ENCODE measurements at places on chromosomes 2 and 18.

GRCh38 chr2:22355816-22356433 is 1029.1 kb upstream of the KLHL29 start:
- peak; percentile 3 for DNase-seq

GRCh38 chr2:149544692-149545091 is 42.9 kb downstream of the MMADHC start:
- no peak for DNase-seq

DNA sequence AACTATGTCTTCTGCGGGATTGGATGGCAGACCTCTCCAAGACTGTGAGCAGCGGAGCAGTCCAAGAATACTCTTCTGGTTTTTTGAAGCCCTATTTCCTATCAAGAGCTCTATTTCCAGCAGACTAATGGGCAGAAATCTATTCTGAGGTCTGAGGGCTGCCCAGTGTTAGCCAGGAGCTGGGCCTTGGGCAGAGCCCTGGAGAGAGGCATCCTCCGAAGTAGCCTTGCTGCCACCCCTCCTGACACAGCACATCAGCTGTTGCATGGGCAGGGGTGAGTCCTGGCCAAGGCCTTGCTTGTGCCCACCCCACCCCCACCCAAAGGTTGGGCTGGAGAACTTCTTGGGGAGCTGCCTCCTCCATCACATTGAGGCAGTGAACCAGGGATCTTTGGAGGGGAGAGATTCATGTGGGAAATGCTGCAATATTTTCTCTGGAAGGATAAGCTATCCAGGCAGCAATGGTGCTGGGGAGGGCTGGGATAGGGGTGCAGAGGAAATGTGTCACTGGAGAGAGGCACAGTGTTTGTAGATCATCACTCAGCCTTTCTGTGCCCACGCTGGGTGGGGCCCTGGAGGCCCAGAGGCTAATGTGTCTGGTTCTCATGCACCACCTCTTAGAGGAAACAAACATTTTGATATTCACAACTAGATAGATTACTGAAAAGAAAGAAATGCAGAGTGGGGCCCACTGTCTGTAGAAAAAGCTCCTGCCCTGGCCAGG is 104.7 kb downstream of the VSNL1 start:
- DNase-seq: peak; percentile 43

DNA sequence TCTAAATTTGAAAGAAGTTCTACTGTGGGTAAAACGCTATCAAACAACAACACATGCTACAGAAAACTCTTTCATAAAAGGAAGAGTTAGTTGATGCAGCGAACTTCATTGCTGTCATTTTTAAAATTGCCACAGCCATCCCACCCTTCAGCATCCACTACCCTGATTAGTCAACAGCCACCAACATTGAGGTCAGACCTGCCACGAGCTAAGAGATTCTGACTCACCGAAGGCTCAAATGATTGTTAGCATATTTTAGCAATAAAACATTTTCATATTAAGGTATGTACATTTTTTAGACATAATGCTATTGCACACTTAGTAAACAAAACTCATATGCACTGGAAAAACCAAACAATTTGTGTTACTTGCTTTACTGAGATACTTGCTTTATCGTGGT is 347.1 kb downstream of the CLIP4 start:
- peak; percentile 66 for DNase-seq

GRCh38 chr2:198004921-198005829 is 200.8 kb downstream of the PLCL1 start:
- no peak for DNase-seq
